ENCODE measurements at places on chromosomes 13 and 19. TPM values are rescaled to one million over a fixed set of nuclear protein-coding genes. Genes with fewer than 3 reads are reported as not detected.

PRODH2 gene
- total RNA-seq: not detected

ZNF724 gene
- 13.3 TPM for total RNA-seq

DNA sequence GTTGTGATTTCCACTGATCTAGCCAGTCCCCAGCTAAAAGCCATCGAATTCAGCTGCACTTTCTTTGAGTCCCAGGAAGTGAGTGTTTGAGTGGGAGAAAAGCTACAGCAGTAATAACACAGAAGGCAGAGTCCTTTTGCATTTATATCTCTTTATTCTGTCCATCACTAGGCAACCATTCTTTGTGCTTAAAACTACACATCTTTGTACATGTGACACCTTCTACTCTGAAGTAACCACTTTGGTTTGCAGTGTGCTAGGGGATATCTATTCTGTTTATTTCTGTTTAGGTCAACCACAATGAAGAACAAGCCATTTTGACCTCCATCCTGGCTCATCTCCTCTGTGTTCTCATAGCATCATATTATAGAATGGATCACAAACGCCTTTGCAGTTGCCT, 226.0 kb upstream of the SERP2 start:
- H3K4me1 ChIP-seq: peaks cover 5% of the 10 kb centered on the region
- no peaks in the 10 kb centered on the region for H3K36me3 ChIP-seq
- no peak overlapping the region for H3K27ac ChIP-seq
- no peaks in the 10 kb centered on the region for H3K27me3 ChIP-seq
- DNase-seq: no peak

DNA sequence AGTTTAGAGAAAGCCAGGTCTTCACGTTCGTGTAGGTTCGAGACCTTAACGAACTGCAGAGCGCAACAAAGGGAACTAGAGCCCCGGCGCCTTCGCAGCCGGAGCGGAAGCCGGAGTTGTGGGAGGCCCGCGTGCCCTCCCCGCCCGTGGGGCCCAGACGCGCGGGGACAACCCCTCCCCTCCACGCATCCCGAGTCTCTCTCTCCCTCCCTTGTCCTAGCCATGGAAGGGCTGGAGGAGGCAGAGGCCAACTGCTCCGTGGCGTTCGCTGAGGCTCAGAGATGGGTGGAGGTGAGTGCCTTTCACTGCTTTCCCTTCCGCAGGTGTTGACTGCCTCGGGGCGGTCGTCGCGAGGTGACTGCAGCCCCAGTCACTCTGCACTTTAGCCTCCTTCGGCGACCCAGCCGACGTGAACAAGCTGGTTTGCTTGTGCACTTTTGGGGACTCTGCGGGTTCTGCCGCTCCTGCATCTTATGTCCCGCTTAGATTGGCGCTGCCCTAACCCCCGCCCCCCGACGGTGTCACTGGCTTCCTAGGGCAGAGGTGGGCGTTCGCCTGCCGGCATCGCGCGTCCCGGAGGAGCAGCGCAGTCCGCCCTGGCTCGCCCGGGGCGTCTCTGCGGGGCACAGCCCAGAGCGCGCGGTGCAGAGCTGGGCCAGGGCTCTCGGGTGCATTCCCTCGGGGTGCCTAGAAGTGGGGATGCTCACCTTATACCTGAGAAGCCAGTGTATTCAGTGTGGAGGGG, 478 bp downstream of the LMO7 start:
- peaks cover 12% of the 10 kb centered on the region for H3K4me1 ChIP-seq
- H3K4me3 ChIP-seq: peak overlapping the region; percentile 59
- no peaks in the 10 kb centered on the region for H3K36me3 ChIP-seq
- H3K27ac ChIP-seq: no peak overlapping the region
- H3K27me3 ChIP-seq: peaks cover 21% of the 10 kb centered on the region

- H3K36me3 ChIP-seq: peaks cover 30% of the 10 kb centered on the region
- H3K27me3 ChIP-seq: no peaks in the 10 kb centered on the region
- DNase-seq: no peak
- peak overlapping the region; percentile 74 for H3K4me3 ChIP-seq
- peaks cover 22% of the 10 kb centered on the region for H3K4me1 ChIP-seq
These were observed 430 bp downstream of the ZNF358 start for GRCh38 chr19:7516333-7516732.

DNA sequence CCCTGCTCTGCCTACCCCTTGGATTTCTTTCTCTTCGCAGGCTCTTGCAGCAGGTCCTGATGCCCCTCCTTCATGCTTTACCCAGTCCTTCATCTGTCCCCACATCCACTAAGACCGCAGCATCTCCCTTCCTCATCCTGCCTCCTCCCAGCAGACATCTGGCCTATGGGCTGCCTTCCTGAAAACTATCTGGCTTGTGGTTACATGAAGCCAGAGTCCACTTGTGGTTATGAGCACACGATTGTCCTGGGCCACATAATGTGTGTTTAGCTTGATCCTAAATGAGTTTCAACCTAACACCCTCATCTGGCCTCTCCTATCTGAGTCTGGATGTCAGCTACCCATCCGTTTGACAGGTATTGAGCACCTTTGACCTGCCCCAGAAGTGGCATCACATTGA, 5.5 kb upstream of the ZNF175 start:
- no peaks in the 10 kb centered on the region for H3K4me1 ChIP-seq

ELF1 gene
- total RNA-seq: 40.7 TPM

GRCh38 chr19:10899151-10899653, 27.8 kb downstream of the CARM1 start:
- H3K4me3 ChIP-seq: no peak overlapping the region
- no peak overlapping the region for H3K27ac ChIP-seq
- no peaks in the 10 kb centered on the region for H3K27me3 ChIP-seq
- H3K36me3 ChIP-seq: peaks cover 19% of the 10 kb centered on the region
- DNase-seq: no peak
- peaks cover 49% of the 10 kb centered on the region for H3K4me1 ChIP-seq

URI1 gene
- total RNA-seq: 91.1 TPM

DNA sequence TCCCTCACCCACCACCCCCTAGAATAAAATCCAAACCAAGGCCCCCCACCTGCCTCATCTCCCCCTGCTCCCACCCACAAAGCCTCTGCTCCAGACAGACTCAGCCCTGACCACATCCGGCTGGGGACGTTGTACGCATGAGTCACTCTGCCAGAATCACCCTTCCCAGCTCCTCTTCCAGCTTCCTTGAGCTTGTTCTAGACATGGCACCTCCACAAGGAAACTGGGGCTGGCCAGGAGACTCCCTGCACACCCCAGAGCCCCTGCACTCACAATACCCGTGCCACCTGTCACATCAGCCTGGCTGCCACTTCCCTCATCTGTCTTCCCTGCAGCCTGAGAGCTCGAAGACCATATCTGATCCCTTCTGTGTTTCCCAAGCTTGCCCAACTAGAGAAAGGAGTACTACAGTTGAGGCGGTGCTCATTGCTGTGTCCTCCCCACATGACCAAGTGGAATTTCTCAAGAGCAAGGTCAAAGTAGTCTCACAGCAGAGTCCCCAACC, 9.7 kb downstream of the DEDD2 start:
- H3K27me3 ChIP-seq: no peaks in the 10 kb centered on the region
- DNase-seq: no peak
- H3K4me3 ChIP-seq: no peak overlapping the region
- no peaks in the 10 kb centered on the region for H3K4me1 ChIP-seq

DNA sequence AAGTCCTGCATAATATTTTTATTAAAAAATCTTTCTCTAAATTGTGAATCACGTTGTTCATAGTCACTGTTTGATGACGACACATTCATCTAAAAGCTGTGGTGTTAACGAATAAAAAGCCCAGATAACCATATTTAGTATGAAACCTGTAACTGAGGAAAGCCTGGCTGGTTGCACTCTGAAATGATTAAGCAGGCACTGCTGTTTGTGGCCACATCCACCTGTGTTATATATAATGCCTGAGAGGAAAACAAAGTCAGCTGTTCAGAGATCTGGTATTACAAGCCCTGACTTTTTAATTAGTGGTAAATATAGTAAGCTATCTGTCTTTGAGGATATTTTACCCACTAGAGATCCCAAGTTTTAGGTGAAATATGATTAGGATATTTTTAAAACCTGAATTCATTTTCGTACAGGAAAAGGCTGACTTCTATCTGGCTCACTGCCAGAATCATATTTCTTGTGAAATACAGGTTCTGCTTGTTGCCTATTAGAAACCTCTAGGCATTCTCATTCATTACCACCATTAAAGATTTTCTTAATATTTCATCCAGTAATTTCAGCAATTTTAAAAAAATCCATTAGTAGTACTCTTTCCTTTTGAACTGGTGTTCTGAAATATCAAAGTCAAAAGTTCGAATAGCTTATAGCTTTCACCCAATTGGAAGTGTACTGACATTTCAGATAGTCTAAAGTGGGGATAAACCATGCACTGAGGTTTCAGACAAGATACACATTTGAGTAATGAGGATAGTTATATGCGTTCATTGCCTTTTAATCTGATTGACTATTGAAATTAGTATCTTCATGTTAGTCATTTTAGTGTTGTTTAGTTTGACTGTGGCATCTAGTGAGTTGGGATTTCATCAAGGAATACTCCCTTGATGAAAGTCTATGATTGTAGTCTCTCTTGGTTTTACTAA, 79.7 kb downstream of the LMO7 start:
- no peaks in the 10 kb centered on the region for H3K27me3 ChIP-seq
- no peaks in the 10 kb centered on the region for H3K4me1 ChIP-seq
- no peak overlapping the region for H3K4me3 ChIP-seq
- DNase-seq: no peak
- H3K27ac ChIP-seq: no peak overlapping the region

DNA sequence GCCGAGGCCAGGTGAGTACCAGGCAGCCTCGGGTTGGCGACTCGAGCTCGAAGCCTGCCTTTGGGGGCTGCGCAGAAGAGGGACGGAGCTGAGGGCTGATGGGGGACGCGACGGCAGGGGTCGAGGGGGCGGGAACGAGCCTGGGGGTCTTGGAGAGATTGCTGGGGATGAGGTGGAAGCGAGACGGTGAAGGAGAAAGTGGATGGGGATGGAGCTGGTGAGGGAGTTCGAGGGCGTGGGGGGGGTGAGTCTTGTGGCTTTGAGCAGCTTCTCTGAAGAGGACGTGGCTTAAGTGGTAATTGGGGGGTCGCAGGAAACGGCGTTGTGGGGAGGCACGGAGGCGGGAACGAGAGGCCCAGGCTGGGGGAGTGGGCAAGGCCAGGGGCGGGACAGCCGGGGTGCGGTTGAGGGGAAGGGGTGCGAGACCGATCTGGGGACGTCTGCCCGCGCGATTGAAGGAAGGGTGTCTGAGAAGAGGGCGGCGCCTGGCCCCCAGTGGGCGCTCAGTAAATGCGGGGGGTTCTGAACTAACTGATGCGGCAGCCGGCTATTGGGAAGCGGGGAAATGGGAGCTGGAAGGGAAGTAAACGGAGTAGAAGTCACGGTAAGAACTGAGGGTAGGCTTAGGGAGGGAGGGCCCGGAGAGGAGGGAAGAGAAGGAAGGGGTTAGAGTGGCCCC, 426 bp downstream of the MYO9B start:
- H3K4me1 ChIP-seq: peaks cover 57% of the 10 kb centered on the region
- H3K27me3 ChIP-seq: no peaks in the 10 kb centered on the region
- H3K4me3 ChIP-seq: peak overlapping the region; percentile 49
- peaks cover 9% of the 10 kb centered on the region for H3K36me3 ChIP-seq
- DNase-seq: no peak

NDUFA7 gene
- total RNA-seq: 22.3 TPM

DNA sequence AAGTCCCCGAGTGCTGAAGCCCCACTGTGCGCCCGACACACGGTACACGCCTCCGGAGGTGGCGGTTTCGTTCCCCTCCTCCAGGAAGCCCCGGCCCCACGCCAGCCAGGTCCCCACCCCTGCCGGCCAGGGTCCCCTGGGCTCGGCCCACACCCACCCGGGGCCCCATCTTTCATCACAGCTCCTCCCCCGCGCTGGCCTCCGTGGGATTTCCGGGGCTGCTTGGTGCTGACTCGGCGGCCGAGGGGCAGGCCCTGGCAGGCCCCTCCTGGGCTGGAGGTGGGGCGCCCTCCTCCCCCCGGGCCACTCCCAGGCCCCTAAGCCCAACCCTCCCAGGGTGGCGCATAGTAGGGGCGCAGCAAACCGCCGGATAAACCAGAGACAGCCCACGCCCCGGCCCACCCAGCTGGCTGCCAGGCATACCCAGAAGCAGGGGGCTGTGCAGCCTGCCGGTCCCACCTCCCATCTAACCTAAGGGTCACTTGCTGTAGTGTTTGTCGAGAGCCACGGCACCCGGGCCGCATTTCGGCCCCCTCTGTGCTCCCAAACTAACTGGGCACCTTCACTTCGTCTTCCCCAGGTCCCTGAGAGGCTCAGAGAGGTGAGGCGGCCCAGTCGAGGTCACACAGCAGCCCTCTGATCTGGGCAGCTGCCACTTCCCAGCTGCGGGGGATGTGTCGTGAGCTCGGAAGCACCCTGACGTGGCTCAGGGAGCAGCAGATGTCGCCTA, 6.6 kb downstream of the ZBTB7A start:
- no peak for DNase-seq
- no peak overlapping the region for H3K4me3 ChIP-seq
- H3K27me3 ChIP-seq: no peaks in the 10 kb centered on the region
- H3K4me1 ChIP-seq: peaks cover 73% of the 10 kb centered on the region

DNA sequence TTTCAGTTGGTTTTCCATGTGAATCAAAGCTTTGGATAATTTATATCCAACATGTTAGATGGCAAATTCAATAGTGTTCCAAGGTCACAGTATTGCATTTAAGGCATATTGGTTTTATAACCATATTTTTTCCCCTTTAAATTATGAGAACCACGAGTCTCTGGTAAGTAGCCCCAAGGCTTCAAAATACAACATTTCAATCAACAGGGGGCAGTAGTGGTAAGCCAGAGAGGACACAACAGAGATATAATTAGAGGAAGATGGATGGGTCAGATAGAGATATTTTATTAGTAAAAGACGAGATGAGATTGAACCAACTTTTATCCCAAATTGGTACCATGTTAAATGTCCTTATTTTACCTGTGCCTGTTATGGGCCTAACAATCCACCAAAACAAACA, 53.1 kb downstream of the KL start:
- H3K27ac ChIP-seq: no peak overlapping the region
- H3K36me3 ChIP-seq: no peaks in the 10 kb centered on the region
- no peak for DNase-seq
- no peaks in the 10 kb centered on the region for H3K27me3 ChIP-seq
- H3K4me3 ChIP-seq: no peak overlapping the region

CAPS gene
- 85.3 TPM for total RNA-seq

- H3K4me3 ChIP-seq: no peak overlapping the region
- H3K4me1 ChIP-seq: no peaks in the 10 kb centered on the region
- H3K27me3 ChIP-seq: no peaks in the 10 kb centered on the region
- H3K36me3 ChIP-seq: peaks cover 14% of the 10 kb centered on the region
- no peak overlapping the region for H3K27ac ChIP-seq
These were observed 9.9 kb downstream of the ZNF665 start for GRCh38 chr19:53183146-53183764.

GRCh38 chr13:77056382-77056781, 29.4 kb upstream of the FBXL3 start:
- peaks cover 25% of the 10 kb centered on the region for H3K36me3 ChIP-seq
- DNase-seq: no peak
- no peak overlapping the region for H3K4me3 ChIP-seq
- H3K27ac ChIP-seq: no peak overlapping the region
- no peaks in the 10 kb centered on the region for H3K4me1 ChIP-seq

LHB gene
- total RNA-seq: not detected
